ENCODE measurements at places on chromosomes 5 and 9. TPM values are rescaled to one million over a fixed set of nuclear protein-coding genes. Genes with fewer than 3 reads are reported as not detected.
A peak's percentile ranks its signal among the peaks of the same experiment; 100 is the strongest.

DNA sequence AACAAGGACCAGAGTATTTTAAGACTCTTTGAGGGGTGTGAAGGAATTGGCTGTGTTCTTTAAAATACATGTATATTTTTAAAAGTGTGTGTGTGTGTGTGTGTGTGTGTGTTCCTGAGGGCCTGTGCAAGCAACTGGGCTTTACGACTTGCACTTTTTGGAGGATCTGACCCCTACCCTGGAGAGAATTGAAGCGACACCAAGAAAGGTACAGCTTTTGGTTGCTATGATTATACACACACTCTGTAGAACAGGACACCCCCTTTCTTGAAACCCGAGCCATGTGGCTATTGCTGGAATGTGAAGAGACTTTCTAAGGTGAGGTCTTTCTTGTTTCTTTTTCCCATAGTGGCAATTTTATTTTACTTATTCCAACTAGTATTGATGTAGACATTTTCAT is 988 bp downstream of the SHISAL2B start:
- no peak for DNase-seq
- peaks cover 6% of the 10 kb centered on the region for H3K4me1 ChIP-seq
- no peaks in the 10 kb centered on the region for H3K36me3 ChIP-seq

GRCh38 chr5:61755726-61756222 is 423.7 kb downstream of the ZSWIM6 start:
- H3K4me1 ChIP-seq = no peaks in the 10 kb centered on the region
- DNase-seq = no peak
- no peaks in the 10 kb centered on the region for H3K36me3 ChIP-seq

DNA sequence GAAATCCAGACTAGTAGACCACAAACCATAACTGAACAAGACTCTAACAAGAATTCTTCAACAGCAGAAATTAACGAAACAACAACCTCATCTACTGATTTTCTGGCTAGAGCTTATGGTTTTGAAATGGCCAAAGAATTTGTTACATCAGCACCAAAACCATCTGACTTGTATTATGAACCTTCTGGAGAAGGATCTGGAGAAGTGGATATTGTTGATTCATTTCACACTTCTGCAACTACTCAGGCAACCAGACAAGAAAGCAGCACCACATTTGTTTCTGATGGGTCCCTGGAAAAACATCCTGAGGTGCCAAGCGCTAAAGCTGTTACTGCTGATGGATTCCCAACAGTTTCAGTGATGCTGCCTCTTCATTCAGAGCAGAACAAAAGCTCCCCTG is 68.6 kb downstream of the VCAN start:
- peaks cover 7% of the 10 kb centered on the region for H3K4me1 ChIP-seq
- no peak overlapping the region for H3K27ac ChIP-seq
- H3K36me3 ChIP-seq = no peaks in the 10 kb centered on the region

GRCh38 chr5:124302533-124302932 is 443.9 kb downstream of the ZNF608 start:
- H3K36me3 ChIP-seq = no peaks in the 10 kb centered on the region
- H3K27ac ChIP-seq = no peak overlapping the region
- H3K4me1 ChIP-seq = no peaks in the 10 kb centered on the region
- no peak overlapping the region for H3K4me3 ChIP-seq
- DNase-seq = no peak

DNA sequence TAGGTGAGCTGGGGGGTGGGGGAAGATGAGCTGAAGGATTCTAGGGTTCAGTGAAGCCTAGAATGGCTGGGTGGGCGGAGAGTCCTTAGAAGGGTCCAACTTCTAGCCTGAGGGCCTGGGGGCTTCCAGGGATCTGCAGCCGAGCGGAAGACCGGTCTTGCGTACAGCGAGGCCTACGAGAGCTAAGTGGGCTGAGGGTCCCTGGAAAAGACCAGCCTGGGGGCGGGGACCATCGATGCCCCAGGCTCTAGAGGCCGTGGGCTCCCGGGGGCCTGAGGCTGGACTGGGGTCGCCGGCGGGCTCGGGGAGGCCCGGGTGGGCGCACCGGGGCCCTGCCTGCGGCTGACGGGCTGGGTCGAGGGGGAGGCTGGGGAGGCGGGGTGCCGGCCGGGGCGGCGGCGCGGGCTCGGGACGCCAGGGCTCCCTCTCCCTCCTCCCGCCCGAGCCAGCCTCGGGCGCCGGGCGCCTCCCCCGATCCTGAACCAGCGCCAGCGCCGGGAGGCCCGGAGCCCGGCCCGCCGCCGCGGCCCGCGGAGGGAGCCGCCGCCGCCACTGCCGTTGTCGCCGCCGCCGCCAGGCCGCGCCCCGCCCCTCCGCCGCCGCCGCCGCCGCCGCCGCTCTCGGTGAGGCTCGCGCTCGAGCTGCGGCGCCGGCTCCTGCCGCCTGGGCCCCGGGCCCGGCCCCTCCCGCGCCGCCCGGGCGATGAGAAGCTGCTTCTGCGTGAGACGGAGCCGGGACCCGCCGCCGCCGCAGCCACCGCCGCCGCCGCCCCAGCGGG is at the start of gene MVB12B:
MVB12B (plus strand) TSS at position 602 of the 778 bp plus-strand sequence; CDS start at position 703, 101 bp downstream.
- peak; percentile 60 for DNase-seq
- H3K27ac ChIP-seq = peak within 1 kb of the TSS; percentile 87
- peaks cover 20% of the 10 kb centered on the region for H3K4me1 ChIP-seq
- H3K27me3 ChIP-seq = peaks cover 3% of the 10 kb centered on the region

The FBXO10 gene
- polyA plus RNA-seq = 7.5 TPM

DNA sequence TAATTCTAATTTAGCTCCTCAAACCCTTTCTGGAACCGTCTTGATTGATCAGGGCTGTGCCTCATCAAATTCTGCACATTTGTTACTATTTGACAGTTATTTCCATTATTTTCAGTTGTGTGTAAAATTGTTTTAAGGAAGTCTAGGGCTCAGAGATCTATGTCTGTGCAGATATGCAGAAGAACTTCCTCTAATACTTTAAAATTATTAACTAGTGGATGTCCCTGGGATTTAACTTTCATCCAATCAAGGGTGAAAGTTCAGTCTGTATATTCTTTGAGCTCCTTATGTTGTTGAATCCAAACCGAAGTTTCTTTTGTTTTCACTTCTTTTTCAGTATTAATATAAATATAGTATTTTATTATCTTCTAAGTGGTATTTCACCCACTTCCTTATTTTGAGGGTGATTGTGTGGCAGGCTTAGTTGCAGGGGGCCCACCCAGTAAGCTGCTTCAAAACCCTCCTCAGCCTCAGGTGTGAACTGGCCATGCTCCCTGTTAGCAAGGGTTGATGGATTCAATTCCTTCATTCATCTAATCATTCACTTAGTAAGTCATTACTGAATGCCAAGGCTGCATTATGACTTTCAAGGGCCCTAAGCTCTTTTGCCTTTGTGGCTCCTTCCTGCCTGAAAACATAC is 2.1 kb upstream of the CAMLG start:
- DNase-seq = peak; percentile 20
- H3K4me1 ChIP-seq = peaks cover 34% of the 10 kb centered on the region
- H3K27me3 ChIP-seq = no peaks in the 10 kb centered on the region
- no peaks in the 10 kb centered on the region for H3K36me3 ChIP-seq
- peak overlapping the region; percentile 84 for H3K27ac ChIP-seq
